Smooth muscle cell of the umbilical artery (primary cell): ENCODE measurements at places on chromosomes 2 and 18. TPM values are rescaled to one million over a fixed set of nuclear protein-coding genes. Genes with fewer than 3 reads are reported as not detected.

ABCG8 gene
- total RNA-seq: not detected in 2 replicates

HOXD9 gene
- 2.7 and 3.6 TPM in 2 replicates for total RNA-seq

UGT1A4 gene
- total RNA-seq: not detected in 2 replicates

ACVR1 gene
- 36.8 and 43.5 TPM in 2 replicates for total RNA-seq

TDRD15 gene
- total RNA-seq: not detected in 2 replicates

SLC9A2 gene
- not detected in 2 replicates for total RNA-seq

RETREG2 gene
- total RNA-seq: 55.4 and 60.6 TPM in 2 replicates

C2orf78 gene
- not detected in 2 replicates for total RNA-seq

LMAN1 gene
- 419 and 570 TPM in 2 replicates for total RNA-seq
